ENCODE measurements at places on chromosomes 5 and 9. TPM values are rescaled to one million over a fixed set of nuclear protein-coding genes. Genes with fewer than 3 reads are reported as not detected.

Gene ARHGEF39
- 11.5 TPM for polyA plus RNA-seq

Gene CAMK2A
- 4.8 TPM for polyA plus RNA-seq

Gene NIM1K
- 0.52 TPM for polyA plus RNA-seq

Gene NR2F1
- polyA plus RNA-seq: 223 TPM

Measured in left renal pelvis (tissue), 4 donors.